ENCODE measurements at places on chromosomes 16 and 17. TPM values are rescaled to one million over a fixed set of nuclear protein-coding genes. Genes with fewer than 3 reads are reported as not detected.

- no peak for DNase-seq
Measured at GRCh38 chr17:17341452-17341851, 38.3 kb downstream of the NT5M start.

GRCh38 chr16:50501251-50501650 lies 46.9 kb upstream of the NKD1 start:
- DNase-seq, result no peak

DNA sequence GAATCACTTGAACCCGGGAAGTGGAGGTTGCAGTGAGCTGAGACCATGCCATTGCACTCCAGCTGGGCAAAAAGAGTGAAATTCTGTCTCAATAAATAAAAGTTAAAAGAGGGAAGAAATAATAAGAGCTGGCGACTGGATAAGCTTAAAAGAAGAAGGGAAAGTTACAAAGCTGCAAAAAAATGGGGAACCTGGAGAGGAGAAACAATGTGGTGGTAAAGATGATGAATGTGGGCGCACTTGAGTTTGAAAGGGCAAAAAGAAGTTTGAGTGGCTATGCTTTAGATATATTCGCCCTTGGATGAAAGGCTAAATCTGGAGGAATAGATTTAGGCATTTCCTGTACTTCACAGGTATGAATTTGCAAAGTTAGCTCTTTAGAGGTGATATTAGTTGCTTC lies 53.0 kb upstream of the YPEL2 start:
- DNase-seq, result no peak

DNA sequence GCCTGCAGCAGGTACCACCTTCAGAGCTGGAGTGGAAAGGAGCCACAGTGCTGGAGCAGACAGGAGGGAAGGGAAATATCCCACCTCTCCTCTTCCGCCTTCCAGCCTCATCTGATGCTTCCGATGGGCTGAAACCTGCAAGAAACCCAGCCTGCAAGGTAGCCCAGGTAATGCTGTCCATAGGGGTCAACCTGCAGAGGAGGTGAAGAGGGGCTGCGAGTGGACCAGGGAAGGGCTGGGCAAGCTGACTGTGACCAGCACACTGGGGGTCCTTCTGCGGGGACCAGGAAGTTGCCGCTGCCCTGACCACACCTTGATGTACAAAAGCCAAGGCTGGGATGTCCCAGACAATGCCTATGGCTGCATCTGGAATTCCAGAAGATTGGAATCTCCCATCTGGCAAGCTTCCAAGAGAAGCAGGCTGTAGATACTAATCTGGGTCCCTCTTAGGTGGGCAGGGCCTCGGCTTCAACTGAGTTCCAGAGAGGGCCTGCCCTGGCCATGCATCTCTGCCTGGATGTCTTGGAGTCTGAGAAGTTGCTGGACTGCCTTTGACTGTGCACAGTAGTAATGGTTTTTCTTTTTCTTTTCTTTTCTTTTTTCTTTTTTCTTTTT lies 5.8 kb downstream of the FOXL1 start:
- no peak for DNase-seq

DNA sequence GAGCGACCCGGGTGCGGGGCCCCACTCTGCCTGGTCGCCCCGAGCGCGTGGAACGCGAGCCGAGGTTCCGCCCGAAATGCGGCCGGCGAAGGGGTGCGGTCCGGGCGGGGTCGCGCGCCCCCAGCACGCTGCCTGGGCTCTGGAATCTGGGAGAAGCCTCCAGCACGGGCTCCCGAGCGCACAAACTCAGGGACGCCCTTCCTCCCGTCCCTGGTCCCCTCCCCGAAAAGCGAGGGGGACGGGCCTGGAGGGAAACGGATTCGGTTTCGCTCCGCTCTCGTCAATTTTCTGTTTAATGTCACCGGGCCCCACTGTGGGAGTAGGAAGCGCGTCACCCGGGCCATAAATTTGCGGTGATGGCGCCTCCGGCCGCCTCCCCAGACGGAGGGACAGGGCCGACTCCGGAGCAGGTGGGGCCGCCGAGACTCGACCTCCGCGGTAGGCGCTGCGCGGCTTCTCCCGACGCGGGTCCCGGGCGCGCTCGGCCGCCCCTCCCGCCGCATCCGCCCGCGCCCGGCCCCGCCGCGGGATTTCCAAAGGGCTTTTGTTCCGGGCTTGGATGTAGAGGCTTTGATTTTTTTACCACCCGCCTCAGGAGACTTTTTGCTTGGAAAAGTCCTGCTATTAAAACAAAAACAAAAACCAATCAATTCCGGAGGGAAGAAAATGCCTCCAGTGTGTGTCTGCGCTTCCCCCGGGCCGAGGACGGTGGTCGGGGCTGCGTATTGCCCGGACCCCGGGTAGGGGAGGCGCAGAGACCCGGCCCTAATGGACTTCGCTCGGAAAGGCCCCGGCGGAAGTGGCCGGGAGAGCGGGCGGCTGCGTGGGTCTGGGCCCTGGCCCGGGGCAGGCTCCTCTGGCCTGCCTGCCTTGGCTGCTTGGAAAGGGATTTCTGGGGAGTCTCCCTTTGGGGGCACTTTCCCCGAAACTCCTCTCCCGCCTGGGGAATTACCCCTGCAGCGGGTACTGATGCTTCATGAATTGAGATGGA lies 7.9 kb upstream of the BAHCC1 start:
- no peak for DNase-seq

DNA sequence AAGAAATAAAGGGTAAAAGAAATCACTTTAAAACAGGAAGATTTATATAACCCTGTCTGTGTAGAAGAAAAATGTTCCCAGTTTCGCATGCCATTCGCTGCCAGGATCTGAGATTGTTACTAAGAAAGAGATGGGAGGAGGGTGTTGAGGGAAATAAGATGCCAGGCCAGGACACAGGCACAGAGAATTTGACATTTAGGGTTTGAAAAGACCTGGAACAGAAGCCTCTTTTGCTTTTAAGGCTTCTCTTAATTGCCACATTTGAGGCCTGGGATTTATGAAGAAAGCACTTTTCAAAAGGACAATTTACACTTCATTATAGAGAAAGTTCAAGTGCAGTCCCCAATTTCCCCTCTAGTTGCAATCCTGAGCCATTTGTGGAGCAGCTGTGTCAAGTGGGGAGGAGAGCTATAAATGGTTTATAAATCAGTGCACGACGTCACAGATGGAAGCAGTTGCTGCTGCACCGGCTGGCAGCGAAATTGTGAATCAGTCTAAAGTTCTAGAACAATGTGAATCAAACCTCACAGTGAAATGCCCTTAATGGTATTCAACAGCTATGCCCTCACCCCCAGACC lies 26.5 kb upstream of the C16orf87 start:
- DNase-seq, result no peak

- no peak for DNase-seq
Measured at GRCh38 chr17:39563476-39563875, 44.2 kb downstream of the NEUROD2 start.

DNA sequence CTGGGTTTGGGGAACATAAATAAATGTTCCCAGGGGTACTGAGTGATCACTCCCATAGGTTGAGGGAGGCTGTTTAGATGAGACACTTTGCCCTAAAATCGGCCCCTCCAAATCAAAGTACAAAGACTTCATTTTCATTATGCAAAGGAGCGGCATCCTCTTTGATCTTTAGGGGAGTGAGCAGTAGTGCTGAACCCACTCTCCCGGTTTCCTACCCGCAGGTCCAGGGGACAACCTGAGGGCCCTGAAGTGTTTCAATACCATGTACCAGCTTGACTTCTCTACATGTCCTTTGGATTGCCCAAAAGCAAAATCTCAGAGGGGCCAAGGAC lies 3.6 kb downstream of the HOXB6 start:
- DNase-seq, result no peak

- no peak for DNase-seq
Measured at GRCh38 chr16:16007743-16008111, 58.3 kb downstream of the ABCC1 start.

Gene TP53TG3C
- not detected for total RNA-seq

Gene RILP
- total RNA-seq, result 38.9 TPM

DNA sequence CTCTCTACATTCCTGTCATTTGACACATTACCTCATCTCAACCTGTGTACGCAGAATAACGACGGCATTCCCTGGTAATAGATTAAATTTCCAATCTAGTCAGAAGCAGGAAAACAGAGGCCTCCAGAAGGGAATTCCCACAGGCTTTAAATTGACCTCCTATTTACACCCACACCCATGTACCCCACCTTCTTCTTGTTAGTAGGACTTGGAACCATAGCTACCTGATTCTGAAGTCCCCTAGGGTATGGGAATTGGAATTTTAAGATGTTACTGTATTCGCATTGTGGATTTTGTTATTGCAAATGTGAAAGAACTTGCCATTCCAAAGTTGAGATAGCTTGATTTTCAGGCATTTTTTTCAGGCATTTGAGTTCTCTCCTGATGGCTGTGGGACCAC lies 377.5 kb upstream of the DYNLRB2 start:
- no peak for DNase-seq

- no peak for DNase-seq
Measured at GRCh38 chr16:59319871-59320270, 585.8 kb upstream of the GOT2 start.

DNA sequence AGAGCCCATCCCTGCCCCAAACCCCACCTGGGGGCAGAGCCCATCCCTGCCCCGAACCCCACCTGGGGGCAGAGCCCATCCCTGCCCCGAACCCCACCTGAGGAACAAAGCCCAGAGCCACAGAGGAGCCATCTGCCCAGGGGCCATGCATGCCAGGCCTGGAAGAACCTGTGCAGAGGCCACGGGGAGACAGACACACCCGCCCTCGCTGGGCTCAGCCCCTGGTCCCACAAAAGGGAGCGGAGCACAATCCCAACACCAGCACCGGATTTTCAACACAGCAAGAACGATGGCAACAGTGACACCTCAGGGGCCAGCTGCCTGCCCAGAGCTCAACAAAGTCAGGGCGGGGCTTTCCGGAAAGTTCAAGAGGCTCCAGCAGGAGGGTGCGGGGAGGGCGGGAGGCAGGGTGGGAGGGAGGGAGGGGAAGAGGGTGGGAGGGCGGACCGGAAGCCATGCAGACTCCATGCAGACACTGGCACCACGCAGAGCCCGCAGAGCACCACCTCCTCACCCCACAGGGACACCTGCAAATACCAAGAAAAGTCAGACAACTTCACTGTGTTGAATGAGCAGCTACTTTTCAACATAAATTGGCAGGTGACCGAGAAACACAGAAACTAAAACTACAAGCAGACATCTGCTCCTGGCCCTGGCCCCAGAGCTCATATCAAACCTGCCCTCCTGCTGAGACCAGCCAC lies 27.9 kb upstream of the C16orf95 start:
- no peak for DNase-seq

Gene AKAP10
- 29.6 TPM for total RNA-seq

DNA sequence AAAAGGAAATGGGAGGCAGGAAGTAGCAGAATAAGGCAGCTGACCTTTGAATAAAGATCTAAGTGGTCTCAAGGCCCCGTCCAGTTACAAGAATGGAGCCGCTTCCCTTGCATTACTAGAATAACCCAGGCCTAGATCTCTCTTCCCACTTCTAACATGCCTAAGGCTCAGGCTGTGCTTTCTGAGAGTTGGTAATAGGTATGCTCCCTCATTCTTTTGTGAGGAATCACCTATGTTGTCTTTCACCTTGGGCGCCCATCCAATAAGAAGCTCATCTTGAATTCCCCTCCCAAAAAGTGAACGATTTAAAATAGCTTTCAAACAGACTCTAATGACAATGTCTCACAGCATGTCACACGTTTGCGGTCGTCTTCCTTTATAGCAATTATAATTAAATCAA lies 101.2 kb downstream of the KCNJ2 start:
- no peak for DNase-seq

GRCh38 chr17:81114351-81115093 lies 50.8 kb upstream of the PVALEF start:
- no peak for DNase-seq

DNA sequence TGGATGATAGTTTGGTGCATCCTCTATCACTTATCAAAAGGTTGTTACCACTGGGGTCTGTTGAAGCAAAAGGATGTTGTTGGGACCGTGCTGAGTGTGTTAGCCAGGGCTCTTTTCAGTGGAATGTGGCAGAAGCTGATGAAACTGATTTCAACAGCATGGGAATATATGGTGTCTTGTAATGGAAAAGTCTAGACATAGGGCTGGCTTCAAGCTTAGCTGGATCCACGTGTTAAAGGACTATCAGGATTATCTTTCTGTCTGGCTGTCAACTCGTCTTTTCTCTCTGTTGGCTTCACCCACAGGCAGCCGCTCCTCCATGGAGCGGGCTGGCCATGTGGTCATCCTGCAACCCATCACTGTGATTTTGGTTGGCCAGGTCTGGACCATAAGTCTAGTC lies 8.7 kb downstream of the SNX29 start:
- no peak for DNase-seq

Gene PLD2
- 38.3 TPM for total RNA-seq

GRCh38 chr16:71473891-71474290 lies 11.8 kb upstream of the ZNF23 start:
- DNase-seq, result no peak

DNA sequence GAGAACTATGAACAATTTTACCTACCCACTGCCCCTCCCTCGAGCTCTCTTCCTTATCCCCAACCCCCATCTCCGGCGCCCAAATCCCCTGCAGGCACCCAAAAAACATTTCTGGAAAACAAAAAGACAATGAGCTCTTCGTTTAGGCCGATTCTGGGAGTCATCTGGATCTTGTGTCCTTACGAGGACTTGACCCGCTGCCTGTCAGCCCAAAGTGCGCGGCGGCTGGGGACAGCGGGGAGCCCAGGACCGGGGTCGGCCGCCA lies 524 bp downstream of the STRADA start:
- no peak for DNase-seq

DNA sequence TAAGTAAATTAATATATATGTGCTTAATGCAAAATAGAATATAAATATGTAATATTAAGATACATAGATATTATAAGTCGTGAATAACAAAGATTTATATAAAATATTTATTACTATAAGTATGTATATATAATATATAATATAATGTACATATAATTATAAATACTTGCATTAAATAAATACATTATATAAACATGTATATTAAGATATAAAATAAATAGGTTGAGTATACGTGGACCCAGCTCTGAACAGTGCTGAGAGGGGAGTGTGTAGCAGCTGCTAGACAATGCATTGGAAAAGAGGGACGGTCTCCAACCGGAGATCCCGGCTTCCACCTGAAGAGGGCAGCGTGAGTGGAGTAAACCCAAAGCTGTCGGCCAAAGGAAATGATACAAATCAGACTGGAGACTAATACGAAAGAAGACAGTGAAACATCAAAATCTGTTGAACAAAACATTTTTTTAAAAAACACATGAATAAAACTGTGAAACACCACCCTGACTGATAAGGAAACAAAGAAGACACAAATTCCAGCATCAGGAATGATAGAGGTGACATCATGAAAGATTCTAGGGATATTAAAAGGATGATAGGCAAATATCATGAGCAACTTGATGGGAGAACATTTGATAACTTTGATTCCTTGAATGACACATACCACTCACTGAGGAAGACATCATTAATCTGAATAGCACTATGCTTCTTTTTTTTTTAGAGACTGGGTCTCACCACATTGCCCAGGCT lies 125.4 kb upstream of the CHMP6 start:
- no peak for DNase-seq

DNA sequence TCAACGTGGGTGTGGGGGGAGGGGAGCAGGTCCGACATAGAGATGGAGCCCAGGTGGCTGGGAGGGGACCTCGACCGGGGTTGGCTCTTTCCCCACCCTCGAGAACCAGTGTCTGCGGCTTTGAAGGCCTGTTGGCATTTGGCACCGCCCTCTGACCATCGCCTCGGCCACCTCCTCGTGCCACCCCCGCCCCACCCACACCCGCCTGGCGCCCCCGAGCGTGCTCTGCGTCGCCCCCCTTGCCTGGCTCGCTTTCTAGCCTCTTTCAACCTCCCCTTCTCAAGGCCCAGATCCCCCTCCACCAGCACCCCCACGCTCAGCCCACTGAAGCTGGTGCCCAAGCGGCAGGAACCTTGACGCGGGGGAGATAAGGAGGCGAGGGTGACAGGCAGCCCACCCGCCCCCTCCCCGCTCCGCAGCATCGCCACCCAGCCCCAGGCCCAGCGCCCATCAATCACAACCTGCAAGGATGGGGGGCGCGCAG lies 619 bp downstream of the CACNB1 start:
- no peak for DNase-seq

Measured in thoracic aorta (tissue), 2 donors.